ENCODE measurements at places on chromosomes 3 and 15. TPM values are rescaled to one million over a fixed set of nuclear protein-coding genes. Genes with fewer than 3 reads are reported as not detected.

- no peak overlapping the region for H3K27ac ChIP-seq
- H3K36me3 ChIP-seq: no peaks in the 10 kb centered on the region
- H3K27me3 ChIP-seq: no peaks in the 10 kb centered on the region
- peaks cover 48% of the 10 kb centered on the region for H3K4me1 ChIP-seq
- no peak for DNase-seq
These were observed 59.5 kb downstream of the ZNF609 start for GRCh38 chr15:64519897-64520296.

Gene PRRT3
- total RNA-seq: 1.9 TPM

DNA sequence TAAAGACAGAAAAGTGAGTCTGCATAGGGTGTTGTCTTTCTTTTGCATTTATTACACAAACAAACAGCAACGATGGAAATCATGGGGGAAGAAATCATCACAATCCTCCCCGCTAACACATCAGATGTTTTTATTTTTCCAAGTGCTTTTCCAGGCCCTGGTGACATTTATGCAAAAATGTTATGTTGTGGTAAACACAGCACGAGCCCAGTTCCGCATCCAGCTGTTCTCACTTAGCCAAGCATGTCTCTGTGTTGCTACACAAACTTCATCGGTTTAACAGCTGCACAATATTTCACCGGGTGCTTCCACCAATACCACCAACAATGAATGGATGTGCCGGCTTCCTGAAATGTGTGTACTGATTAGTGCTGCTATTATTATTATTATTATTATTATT lies 53.7 kb upstream of the ABHD17C start:
- H3K27ac ChIP-seq: no peak overlapping the region
- no peaks in the 10 kb centered on the region for H3K4me1 ChIP-seq
- no peak overlapping the region for H3K4me3 ChIP-seq
- no peaks in the 10 kb centered on the region for H3K27me3 ChIP-seq
- DNase-seq: no peak

DNA sequence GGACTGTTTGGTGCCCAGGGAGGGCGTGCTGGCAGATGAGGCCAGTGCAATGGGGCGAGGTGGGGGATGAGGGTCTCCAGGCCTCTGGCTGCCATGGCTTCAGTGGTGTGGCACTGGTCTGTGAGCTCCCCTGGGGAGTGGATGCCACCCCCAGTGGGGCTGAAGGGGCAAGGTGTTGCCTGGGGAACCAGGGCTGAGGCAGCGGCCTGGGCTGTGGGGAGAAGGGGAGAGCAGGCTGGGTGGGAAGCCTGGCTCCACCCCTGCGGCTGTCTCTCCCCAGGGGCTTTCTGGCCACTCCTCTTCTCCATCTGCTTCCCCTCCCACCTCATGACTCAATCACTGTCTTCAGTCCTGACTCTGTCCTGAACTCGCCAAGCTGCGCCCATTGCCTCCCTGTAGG lies 88.4 kb upstream of the TLE3 start:
- H3K27me3 ChIP-seq: no peaks in the 10 kb centered on the region
- no peaks in the 10 kb centered on the region for H3K4me1 ChIP-seq
- no peak overlapping the region for H3K27ac ChIP-seq
- H3K36me3 ChIP-seq: no peaks in the 10 kb centered on the region
- DNase-seq: no peak
- no peak overlapping the region for H3K4me3 ChIP-seq

Gene CPEB1
- total RNA-seq: 1.2 TPM

Gene RPL15
- total RNA-seq: 676 TPM
